Occipital lobe (tissue), 3 donors: ENCODE measurements at places on chromosomes 5 and 9. TPM values are rescaled to one million over a fixed set of nuclear protein-coding genes. Genes with fewer than 3 reads are reported as not detected.
A peak's percentile ranks its signal among the peaks of the same experiment; 100 is the strongest.

GRCh38 chr5:93193431-93194347 is 387.3 kb downstream of the NR2F1-AS1 start:
- DNase-seq, result no peak

GRCh38 chr5:162888268-162888667 is 549.1 kb upstream of the CCNG1 start:
- no peak for DNase-seq

- DNase-seq, result no peak
Observed at GRCh38 chr5:130955041-130955440, 210.0 kb downstream of the HINT1 start.

GRCh38 chr9:93463638-93464248 is 10.4 kb upstream of the FAM120AOS start:
- no peak for DNase-seq

- peak; percentile 93 for DNase-seq
Observed at GRCh38 chr9:33290247-33291030, at the start of gene NFX1. NFX1 (plus strand) TSS chr9:33290516; CDS start chr9:33290573, 57 bp downstream.

GRCh38 chr9:136880651-136881050 is 5.7 kb upstream of the TRAF2 start:
- no peak for DNase-seq

- DNase-seq, result no peak
Observed at GRCh38 chr9:133184971-133185370, 21.3 kb upstream of the GBGT1 start.

DNA sequence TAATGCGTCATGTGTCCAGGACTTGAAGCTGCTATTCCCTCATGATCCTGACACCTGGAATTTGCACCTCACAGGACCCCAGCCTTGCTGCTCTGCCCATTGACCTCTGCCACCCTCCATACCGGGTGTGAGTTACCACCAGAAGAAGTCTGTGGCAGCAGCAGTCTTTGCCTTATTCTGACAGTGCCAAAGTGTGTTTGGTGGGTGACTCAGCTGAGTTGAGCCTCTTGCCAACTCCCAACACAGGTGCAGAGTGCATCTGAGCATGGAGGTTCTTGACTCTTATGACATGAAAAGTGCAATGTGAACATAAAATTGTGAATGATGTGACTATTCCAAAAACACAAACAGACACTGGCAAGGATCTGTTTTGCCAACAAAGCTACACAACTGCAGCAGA is 1166.5 kb upstream of the CDH18 start:
- no peak for DNase-seq

DNA sequence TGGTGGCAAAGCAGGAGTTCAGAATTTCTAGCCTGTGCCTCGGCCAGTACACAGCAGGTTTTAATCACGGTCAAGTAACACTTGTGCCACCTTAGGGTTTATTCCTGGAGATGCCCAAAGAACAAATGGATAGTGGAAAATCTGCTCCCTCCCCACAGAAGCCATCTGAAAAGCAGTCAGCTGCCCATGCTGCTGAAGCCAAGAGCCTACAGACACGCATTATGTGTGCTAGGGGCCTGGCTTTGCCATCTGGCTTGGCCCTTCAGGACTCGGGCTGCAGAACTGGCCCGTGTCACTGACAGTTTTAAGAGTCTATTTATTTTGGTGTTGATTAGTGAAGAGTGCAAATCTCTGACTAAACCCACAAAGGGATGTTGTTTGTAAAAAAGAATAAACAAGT is 11.1 kb downstream of the ARSB start:
- no peak for DNase-seq

DNA sequence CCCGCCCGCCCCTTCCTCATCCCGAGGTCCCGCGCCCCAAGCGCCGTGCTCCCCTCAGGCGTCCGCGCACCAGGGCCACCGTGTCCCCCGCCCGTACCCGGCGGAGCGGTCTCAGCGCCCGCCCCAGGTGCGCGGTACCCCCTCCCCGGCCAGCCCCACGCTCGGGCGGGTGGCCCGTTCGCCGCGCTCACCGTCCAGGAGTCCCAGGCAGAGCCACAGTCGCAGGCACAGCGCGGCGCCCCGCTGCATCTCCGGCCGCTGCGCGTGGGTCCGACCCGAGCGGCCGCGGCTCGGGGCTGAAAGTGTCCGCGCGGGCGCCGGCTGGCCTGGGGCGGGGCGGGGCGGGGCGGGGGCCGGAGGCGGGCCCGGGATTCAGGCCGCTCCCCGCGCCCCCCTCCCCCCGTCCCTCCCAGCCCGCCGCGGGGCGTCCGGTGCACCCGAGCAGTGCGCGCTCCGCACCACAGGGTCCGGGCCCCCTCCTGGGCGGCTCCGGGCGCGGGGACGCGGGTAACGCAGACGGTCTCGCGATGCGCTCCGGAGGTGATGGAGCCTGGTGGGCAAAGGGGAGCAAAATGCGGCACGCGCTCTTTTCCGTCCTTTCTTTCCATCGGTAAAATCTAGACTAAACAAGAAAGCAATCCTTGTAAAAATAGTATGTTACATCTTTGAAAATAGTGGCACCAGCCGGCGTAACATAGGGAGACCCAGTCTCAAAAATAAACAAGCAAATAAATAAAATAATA is at the start of gene FLT4:
Gene FLT4, minus strand, starts transcription at position 304 of the 743 bp plus-strand sequence. Its CDS starts 55 bp downstream, at position 249.
- no peak for DNase-seq

GRCh38 chr5:51181208-51181894 is 201.9 kb upstream of the ISL1 start:
- no peak for DNase-seq

GRCh38 chr5:142803428-142804125 is 33.4 kb downstream of the ARHGAP26 start:
- no peak for DNase-seq

DNA sequence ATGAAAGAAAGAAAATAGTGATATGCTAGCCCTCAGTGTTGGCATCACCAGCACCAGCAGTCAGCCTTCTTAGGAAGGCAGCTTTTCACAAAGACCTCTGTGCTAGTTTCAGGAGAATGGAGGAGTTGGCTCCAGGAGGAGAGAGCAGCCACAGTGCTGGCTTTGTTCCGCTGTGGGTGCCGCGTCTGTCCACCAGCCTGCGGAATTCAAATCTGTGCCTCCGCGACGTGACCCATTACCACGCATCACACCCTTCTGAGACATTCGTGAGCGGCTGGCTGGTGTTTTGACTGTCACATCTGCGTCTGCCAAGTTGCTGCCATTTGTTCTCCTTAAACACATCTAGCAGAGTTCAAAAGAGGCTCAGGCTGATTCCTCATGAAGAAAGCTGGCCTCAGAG is 34.4 kb downstream of the SNX18 start:
- peak; percentile 15 for DNase-seq

DNA sequence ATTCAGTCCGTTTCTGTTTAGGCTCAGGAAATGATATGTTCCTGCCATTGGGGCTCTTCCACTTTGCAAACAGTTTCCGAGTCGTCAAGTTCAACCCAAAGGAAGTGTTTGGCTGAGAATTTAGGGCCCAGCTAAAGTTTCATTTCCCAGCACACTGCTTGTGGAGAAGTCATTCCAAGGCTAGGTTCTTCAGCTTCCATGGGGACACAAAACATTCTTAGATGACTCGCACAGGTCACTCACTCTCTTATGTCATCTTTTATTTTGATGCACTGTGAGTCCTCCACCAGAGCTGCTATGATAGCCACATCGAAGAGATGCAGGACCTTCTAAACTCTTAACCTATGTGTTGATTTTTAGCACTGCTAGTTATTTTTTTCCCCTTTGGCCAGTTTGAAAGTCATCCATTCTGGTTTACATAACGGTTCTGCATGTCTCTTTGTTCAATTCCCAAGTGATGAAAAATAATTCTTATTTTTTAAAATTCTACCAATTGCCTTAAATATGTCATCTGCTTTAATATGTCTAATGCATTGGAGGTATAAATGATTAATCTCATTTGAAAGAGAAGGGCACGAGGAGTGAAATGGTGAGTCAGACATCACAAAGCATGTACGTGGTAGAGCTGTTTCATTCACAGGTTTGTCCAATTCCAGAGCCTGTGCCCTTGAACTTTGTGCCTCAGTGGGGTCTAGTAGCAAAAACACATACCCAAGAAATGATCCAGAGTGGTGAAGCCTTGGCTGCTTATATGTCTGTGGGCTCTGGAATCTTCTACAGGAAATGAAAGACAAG is 84.3 kb downstream of the ZNF462 start:
- DNase-seq, result no peak

DNA sequence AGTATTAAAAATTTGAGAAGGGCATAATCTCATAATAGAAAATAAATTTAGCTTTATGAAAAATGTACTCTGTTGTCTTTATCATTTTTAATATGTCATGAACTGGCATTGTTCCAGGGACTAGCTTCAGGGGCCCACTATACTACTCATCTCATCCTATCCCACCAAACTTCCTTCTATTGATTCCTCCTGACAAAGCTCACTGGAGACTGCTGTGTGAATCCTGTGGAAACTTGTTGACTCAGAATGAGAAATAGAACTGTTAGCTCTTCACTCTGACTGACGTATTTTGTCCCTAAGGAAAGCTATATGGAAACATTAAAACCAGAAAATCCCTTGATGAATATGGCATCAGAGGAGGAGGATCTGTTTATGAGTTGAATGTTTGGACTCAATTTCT is 29.8 kb upstream of the BNIP1 start:
- no peak for DNase-seq

DNA sequence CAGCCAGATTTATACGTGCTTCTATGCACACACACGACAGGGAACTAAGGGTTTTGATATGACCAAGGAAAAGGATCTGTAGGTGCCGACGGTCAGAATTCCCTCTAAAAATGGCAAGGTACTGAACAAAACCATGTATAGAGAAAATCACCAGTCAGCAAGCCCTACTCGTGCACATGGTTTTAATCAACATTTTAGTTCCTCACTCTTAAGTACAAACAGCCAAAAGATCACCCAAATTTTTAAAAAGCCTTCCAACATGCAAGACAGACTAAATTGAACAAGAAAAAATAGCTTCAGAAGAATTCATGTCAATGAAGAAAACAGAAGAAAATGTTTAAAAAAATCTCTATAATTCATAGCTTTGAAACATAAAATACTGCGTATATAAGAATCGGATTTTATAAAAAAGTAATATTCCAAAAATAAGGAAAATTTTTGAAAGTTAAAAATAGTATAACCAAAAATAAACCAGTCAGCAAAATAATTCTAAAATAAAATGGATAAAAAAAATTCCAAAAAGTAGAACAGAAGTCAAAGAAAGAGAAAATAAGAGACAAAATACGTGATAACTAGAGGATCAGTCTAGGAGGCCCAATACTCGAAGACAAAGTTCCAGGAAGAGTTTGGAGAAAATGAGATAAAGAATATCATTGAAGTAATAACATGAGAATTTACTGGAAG is 43.0 kb upstream of the KCNV2 start:
- no peak for DNase-seq

- peak; percentile 14 for DNase-seq
Observed at GRCh38 chr5:95808686-95809413, 13.7 kb downstream of the GLRX start.

GRCh38 chr5:148747536-148747906 is 78.9 kb upstream of the ADRB2 start:
- DNase-seq, result no peak

DNA sequence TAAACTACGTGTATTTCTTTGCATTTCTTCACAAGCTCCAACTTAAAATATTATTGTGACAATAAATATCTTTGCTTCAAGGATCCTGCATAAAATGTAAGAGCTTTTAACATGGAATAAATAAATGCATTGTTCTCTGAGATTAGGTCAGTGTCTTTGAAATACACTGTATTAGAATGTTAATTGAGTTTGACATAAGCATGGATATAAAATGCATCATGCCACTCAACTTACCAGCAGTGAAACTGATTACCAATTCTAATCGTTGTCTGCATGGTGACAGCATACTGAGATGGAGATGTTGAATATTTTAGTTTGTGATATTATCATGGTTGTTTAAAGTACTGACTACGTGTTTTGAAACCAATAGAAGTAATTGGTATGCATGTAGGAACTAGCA is 555.3 kb upstream of the ZNF608 start:
- DNase-seq, result no peak

DNA sequence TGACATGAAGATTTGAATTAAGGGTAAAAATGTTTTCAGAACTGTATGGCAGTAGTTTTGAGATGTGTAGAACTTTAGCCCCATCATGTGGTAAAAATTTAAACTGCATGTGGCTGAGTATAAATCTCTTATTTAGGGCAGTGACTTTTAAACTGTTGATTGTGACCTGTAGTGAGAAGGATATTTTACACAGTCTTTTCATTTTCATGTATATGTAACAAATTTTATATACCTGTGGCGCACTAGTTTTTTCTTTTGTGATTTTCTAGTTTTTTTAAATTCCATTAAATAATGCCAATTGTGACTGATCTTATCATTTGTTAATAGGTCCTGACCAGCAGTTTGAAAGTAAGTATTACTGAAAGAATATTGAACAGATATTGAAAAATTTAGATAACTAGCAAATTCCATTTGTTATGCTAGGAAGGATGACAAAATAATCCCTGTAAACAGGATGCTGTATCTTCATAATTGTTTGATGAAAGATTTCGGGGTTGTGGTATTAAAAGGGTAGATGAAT is 47.2 kb downstream of the GPBP1 start:
- no peak for DNase-seq

DNA sequence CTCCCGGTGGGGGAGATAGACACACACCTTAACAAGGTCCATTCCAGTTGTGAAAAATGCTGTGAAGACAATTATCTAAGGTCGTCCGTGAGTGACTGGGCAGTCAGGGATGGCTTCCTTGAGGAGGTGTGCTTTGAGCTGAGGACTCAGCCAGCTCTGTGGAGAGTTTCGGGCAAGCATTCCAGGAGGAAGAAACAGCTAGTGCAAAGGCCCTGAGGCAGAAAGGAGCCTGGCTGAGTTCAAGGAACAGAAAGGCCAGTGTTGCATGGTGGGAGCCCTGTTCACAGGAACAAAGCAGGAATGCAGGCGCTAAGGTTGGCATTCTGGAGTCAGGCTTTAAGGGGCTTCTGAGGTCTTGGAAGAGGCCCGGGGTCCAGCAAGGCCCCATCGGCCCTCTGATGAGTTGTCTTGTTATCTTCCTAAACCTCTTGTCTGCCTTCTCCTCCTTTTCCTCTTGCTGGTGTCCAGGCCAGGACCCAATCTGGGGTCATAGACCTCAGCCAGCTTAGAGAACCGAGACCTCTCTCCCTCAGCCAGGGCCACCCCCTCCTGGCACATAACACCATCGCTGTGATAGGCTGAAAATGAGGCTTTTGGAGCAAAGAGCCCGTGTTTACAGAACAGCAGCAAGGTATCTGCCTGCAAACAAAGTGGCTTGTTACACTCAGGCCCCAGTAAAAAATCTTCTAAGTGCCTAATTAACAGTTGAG is 270.2 kb upstream of the MVB12B start:
- DNase-seq, result no peak

- DNase-seq, result no peak
Observed at GRCh38 chr5:1797103-1797800, 2.4 kb downstream of the MRPL36 start.

GRCh38 chr5:10681731-10682679 is 79.0 kb downstream of the DAP start:
- no peak for DNase-seq

The GPR21 gene
- 13.3 TPM for total RNA-seq

The PSAT1 gene
- 31.8 TPM for total RNA-seq

The SLC4A9 gene
- under 0.01 TPM for total RNA-seq

The FYB1 gene
- total RNA-seq, result 1.4 TPM

The DNAH5 gene
- 5.5 TPM for total RNA-seq

The EPB41L4A gene
- total RNA-seq, result 78.8 TPM

The ENG gene
- 0.16 TPM for total RNA-seq

The LCN9 gene
- not detected for total RNA-seq

The OR1J2 gene
- not detected for total RNA-seq

The CTSV gene
- 0.94 TPM for total RNA-seq

The ZNF883 gene
- total RNA-seq, result 35.1 TPM

The OR13C9 gene
- 0.62 TPM for total RNA-seq

The PCDHA12 gene
- total RNA-seq, result 19.8 TPM

The SH3RF2 gene
- 0.31 TPM for total RNA-seq
